ENCODE measurements at places on chromosomes 12 and 14. TPM values are rescaled to one million over a fixed set of nuclear protein-coding genes. Genes with fewer than 3 reads are reported as not detected.

- DNase-seq: no peak
Observed at GRCh38 chr12:3885277-3886094, 12.3 kb upstream of the PARP11 start.

- DNase-seq: no peak
Observed at GRCh38 chr12:115233891-115234543, 550.0 kb upstream of the TBX3 start.

DNA sequence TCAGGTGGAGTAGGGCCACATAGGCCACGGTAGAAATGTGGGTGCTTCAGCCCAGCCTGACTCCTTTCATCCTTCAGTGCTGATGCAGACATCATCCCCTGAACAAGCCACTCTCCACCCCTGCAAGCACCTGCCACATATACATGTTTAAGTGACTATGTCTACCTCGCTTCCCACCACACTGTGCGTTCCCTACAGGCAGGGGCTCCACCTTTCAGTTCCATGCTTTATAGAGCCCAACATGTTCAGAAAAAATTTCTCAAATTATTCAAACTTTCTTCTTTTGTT lies 11.6 kb downstream of the SLC7A7 start:
- no peak for DNase-seq

Gene ASPG
- total RNA-seq: 0.35 TPM
